ENCODE measurements at places on chromosomes 7 and 10. TPM values are rescaled to one million over a fixed set of nuclear protein-coding genes. Genes with fewer than 3 reads are reported as not detected.

The IL2RA gene
- total RNA-seq = 0.37 TPM

The GHRHR gene
- not detected for total RNA-seq

The OR2A12 gene
- not detected for total RNA-seq

The CLRN3 gene
- total RNA-seq = 0.42 TPM

The KCNIP2 gene
- 2.4 TPM for total RNA-seq

The NMT2 gene
- 41.2 TPM for total RNA-seq

The ITIH5 gene
- 97.6 TPM for total RNA-seq

The SCIN gene
- 10.7 TPM for total RNA-seq

The KIAA1217 gene
- 18.0 TPM for total RNA-seq

The TRIM73 gene
- total RNA-seq = 3.8 TPM

The STAG3 gene
- total RNA-seq = 0.90 TPM

The NXPH1 gene
- 2.0 TPM for total RNA-seq

The CAV2 gene
- 139 TPM for total RNA-seq

The POLR1F gene
- total RNA-seq = 23.5 TPM

The HOXA6 gene
- total RNA-seq = 8.4 TPM

The NPY4R2 gene
- total RNA-seq = 0.16 TPM

The IQCE gene
- total RNA-seq = 9.3 TPM

The EN2 gene
- not detected for total RNA-seq

The PLXDC2 gene
- 72.7 TPM for total RNA-seq

The C10orf143 gene
- 1.6 TPM for total RNA-seq

The ANKRD2 gene
- 0.69 TPM for total RNA-seq

The UCN3 gene
- total RNA-seq = not detected

The POM121L12 gene
- total RNA-seq = not detected

Measured in urinary bladder (tissue), 4 donors.